ENCODE measurements at places on chromosomes 3 and 15.

- DNase-seq: no peak
Observed at GRCh38 chr3:175207361-175207760, 348.2 kb downstream of the NAALADL2 start.

DNA sequence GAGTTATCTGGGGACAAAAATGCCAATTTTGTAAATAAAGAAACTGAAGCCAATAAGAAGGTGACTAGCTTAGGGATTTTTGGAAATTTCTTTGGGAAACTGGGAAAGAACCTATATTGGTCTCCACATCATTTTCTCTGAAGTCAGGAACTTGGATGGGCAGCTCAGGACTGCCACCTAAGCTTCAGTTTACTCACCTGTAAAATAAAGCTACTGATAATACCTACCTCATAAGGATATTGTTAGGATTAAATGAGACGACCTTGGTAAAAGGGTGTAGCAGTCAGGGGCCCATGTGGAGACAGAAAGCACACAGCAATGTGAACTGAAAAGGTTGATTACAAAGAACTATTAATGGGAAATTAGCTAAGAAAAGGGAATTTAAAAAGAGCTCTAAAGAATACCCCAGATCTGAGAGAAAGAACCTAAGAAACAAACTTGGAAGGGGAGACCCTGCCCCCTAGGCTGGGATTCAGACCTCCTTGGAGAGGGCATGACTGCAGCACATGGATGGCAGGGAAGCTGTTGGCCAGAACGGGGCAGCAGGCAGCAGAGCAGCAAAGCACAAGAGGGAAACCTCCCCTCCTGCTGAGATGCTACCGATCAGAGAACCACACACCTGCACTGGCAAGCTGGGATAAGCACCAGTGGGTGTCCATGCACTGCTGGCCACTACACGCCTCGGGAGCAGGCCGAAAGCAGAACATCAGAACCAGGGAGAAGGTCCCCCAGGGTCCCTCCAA lies 83.7 kb upstream of the THBS1 start:
- no peak for DNase-seq

DNA sequence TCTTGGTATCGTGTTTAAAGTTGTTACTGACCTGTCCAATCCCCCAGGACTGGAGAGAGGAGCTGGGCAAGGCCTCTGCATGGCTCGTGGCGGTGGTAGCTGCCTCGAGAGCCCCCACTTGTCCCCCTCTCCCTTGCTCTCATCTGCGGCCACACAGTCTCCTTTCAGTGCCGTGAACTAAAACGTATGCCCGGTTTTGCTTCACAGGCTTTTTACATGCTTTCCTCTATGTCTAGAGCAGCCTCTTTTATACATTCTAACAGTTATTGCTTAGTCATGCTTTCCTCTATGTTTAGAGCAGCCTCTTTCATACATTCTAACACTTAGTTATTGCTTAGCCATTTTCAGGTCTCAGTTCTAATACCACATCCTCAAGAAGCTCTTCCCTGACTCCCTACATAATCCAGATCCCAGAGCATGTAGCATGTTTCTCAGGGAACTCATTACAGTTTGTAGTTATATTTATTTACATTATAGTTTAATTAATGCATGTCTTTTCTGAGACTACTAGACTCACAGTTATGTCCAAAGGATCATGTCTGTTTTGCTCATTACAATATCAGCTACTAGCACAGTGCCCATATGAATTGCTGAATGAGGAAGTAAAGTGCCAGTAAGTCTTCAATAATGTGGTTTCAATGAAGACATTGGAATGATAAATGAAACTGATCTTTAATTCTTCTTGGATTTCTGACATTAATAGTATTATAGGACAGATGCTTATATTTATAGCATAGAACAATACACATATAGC lies 66.5 kb upstream of the TBL1XR1 start:
- no peak for DNase-seq

DNA sequence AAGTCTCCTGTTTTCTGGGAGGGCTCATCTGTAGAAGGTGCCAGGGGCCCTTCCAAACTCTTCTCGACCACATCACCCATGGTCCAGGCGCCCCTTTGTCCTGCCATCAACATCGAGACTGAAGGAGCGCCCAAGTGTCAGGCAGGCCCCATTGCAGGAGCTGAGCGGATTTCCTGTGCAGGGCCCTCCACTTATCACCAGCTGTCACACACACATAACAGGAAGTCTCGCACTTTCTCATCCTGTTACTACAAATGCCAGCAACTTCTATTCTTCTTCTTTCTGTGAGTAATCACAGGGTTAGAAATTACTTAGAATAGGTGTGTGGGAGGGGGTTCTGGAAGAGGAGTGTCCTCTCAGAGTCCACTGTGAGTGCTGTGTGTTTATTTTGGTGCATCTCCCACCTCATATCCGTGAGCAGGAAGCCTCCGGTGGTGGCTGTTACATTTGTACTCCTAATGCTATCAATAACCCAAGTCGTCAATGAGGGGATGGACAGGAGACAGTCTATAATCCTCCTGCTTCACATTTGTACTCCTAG lies at the start of gene KLHL6:
KLHL6 (minus strand) TSS at position 166 of the 541 bp plus-strand sequence; CDS start at position 113, 53 bp downstream.
- no peak for DNase-seq

DNA sequence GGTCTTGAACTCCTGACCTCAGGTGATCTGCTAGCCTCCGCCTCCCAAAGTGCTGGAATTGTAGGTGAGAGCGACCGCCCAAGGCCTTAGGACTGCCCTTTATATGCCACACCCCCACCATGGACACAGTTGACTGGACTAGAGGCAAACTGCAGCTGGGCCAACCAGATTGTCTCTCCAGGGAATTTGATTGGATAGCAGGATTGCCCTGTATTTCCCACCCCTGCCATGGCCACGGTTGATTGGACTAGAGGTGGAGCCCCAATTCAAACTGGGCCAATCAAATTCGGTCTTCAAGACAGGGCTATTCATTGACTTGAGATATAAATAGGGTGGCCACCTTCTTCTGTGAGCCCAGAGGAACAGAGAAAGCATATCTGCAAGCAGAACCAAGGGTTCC lies 6.9 kb upstream of the CLPX start:
- no peak for DNase-seq

GRCh38 chr15:95489103-95489502 lies 841.4 kb upstream of the NR2F2 start:
- DNase-seq: no peak

GRCh38 chr3:152056481-152056880 lies 183.0 kb downstream of the SUCNR1 start:
- DNase-seq: no peak

DNA sequence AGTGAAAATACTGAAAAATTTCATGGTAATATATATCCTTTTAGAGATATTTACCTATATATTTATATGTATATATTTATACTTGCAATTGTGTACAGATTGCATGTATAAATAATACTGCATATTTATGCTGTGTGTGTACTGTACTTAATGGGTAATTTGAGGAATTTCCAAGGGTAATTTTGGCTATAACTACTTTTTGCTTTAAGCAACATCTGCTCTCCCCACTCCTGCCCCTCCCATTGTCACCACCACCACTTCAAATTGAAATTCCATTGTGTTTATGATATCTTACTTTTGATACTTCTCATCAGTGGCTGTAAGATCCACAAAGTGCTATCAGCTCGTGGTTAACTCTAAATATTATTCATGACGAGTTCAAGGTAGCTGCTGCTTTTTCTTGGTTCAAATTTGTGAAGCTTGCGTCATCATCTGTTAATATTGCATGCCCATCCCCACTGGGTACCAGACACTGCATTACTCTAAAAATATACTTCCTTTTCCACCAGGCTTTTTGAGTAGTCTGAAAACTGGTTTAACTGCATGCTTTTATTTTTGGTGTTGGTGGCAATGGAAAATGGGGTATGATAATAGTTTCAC lies 91.7 kb upstream of the MITF start:
- DNase-seq: no peak

DNA sequence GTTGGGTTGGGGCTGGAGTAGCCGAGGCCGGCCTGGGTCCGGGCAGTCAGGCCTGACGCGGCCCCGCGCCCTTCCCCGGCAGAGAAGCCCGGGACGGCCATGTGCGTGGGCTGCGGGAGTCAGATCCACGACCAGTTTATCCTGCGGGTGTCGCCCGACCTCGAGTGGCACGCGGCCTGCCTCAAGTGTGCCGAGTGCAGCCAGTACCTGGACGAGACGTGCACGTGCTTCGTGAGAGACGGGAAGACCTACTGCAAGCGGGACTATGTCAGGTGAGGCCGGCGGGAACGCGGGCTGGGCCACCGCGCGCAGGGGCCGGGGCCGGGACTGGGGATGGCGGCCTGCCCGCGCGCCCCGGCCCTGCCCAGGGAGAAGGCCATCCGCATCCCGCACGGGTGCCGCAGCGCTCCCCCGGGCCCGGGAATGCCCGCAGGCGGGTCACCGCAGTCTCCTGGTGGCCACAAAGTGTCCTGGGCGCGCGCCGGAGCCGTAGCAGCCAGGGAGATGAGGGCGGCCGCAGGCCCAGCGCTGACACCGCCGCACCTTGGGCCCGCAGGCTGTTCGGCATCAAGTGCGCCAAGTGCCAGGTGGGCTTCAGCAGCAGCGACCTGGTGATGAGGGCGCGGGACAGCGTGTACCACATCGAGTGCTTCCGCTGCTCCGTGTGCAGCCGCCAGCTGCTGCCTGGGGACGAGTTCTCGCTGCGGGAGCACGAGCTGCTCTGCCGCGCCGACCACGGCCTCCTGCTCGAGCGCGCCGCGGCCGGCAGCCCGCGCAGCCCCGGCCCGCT lies 1.3 kb downstream of the ISL2 start:
- DNase-seq: no peak

DNA sequence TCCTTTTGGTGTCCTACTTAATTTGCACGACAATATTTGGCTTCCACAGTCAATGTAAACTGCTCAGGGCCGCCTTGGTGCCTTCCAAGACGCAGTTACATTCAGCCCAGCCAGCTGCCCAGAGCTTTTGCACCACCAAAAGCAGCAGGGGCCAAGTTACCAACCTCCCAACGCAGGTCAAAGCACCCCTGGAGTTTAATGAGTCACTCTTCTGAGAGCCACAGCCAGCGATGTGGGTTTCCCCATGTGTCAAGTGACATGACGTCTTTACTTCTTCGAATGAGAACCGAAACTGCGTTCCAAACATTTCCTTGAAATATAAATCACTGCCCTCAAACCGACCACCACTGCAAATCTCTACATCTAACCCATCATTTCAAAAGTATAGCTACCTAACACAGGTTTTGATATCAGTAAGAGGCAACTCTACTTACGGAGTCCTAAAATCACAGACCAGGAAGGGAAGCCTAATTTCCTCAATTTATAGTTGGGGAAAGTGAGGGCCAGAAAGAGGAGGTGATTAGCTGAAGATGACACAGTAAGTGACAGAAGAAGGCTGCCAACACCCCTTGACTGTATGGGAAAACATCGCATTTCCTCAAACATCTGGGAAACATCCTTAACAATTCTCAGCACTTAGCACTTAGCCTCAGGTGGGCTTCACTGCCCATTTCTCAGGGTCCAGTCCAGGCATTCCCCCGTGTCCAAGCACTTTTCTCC lies 24.5 kb downstream of the MB21D2 start:
- peak; percentile 50 for DNase-seq

- DNase-seq: no peak
Observed at GRCh38 chr3:177281292-177282118, 84.2 kb upstream of the TBL1XR1 start.

GRCh38 chr3:101722394-101723173 lies 1.8 kb upstream of the CEP97 start:
- no peak for DNase-seq

- DNase-seq: no peak
Observed at GRCh38 chr3:150149651-150150051, 179.0 kb upstream of the PFN2 start.

GRCh38 chr3:118987477-118987876 lies 47.2 kb downstream of the IGSF11 start:
- DNase-seq: peak; percentile 90

DNA sequence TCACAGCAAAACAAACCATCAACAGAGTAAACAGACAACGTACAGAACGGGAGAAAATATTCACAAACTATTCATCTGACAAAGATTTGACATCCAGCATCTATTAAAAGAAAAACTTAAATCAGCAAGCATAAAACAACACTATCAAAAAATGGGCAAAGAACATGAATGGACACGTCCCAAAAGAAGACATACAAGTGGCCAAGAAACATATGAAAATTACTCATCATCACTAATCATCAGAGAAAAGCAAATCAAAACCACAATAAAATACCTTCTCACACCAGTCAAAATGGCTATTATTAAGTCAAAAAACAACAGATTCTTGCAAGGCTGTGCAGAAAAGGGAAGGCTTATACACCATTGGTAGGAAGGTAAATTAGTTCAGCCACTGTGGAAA lies 13.7 kb upstream of the SERPINI2 start:
- DNase-seq: no peak

DNA sequence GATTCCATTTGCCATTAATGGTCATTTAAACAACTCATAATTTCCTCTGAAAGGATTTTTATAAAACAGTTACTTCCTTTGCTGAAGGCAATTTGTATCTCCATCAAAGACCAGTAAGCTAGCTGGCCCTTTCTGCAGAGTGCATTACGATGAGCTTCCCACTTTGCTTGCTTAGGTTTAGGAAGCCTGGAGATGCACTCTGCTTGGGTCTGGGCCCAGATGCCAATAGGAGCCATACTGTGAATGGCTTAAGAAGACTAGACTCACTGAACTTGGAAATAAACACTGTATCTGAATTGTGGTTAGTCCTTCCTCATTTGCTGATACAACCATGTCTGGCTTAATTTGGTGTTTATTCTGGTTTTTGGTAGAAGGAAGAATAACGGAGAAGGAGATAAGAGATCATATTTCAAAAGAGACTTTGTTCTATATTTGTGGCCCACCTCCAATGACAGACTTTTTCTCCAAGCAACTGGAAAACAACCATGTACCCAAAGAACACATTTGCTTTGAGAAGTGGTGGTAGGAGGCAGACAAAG lies 38.1 kb downstream of the OXNAD1 start:
- DNase-seq: no peak

DNA sequence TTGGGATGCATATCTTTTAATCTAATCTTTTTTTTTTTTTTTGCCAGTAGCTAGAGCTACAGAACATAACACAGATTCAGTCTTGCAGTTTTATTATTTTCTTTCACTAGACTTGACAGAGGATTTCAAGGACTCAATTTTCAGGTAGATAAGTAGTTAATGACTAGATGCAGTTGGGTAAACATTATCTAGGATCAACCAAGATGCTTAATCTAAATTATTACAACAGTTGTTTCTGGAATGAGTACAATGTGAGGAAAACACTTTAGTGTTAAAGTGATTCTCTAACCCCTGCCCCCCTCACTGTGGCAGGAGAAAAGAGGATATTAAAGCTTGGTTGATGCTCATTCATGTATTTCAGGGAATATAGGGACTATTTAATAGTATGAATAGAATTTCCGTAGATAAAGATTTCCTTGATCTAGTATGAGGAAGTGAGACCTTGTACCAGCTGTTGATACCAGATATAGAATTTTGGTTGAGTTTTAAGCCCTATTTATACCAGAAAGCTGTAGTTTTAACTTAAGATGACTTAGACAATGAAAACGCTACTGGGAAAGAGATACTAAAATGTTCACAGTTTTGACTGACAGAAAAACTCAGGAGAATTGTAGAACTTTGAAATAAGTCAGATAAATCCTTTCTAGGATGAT lies 389.0 kb upstream of the C2CD4B start:
- no peak for DNase-seq

DNA sequence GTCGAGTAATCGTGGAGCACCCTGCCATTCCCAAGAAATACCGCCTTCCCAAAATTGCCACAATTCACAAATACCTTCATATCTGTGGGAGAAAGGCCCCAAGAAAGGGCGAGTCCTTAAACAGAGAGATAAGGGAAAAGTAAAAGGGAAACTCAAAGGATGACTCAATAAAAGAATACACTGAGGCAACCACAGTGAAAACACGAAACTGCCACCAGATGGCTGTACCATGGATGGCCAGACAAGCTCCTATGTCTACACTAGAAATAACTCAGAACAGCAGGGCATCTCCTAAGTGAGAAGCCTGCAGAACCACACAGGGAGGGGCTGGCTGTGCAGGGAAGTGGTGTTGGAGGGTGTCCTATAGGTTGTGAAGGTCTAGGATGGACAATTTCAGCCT lies 25.0 kb downstream of the SRGAP3 start:
- no peak for DNase-seq

All from head of caudate nucleus (tissue), 42 donors.